ENCODE measurements at places on chromosomes 5 and 9.
A peak's percentile ranks its signal among the peaks of the same experiment; 100 is the strongest.

GRCh38 chr5:8436924-8437323, 568.0 kb downstream of the MTRR start:
- H3K36me3 ChIP-seq, result no peaks in the 10 kb centered on the region
- H3K4me3 ChIP-seq, result no peak overlapping the region
- no peaks in the 10 kb centered on the region for H3K27me3 ChIP-seq
- no peaks in the 10 kb centered on the region for H3K4me1 ChIP-seq
- no peak overlapping the region for H3K27ac ChIP-seq
- DNase-seq, result no peak

DNA sequence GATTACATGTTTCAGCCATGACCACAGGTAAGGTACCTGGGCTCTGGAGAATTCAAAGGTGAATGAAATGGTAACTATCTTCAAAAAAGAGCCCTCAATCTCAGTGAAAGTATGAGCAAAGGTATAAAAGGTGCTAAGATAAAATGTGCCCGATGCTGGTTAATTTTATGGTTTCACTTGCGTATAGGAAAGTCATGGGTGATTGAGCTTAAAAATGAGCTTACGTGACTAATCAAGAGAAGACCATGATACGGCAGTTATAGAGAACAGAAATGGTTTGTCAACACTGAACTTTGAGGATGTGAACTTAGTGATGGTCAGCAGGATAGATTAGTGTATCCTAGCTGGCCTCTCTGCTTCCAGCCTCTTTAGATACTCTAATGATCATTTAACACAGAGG, 320.1 kb downstream of the DEPDC1B start:
- no peaks in the 10 kb centered on the region for H3K27me3 ChIP-seq
- no peaks in the 10 kb centered on the region for H3K36me3 ChIP-seq
- H3K27ac ChIP-seq, result peak overlapping the region; percentile 52
- H3K4me3 ChIP-seq, result no peak overlapping the region
- peaks cover 2% of the 10 kb centered on the region for H3K4me1 ChIP-seq
- no peak for DNase-seq

GRCh38 chr9:126516936-126517832, 96.5 kb upstream of the LMX1B start:
- H3K27me3 ChIP-seq, result peaks cover 41% of the 10 kb centered on the region
- DNase-seq, result peak; percentile 84
- H3K36me3 ChIP-seq, result no peaks in the 10 kb centered on the region
- no peak overlapping the region for H3K4me3 ChIP-seq

- H3K27ac ChIP-seq, result no peak overlapping the region
- no peaks in the 10 kb centered on the region for H3K36me3 ChIP-seq
- H3K4me1 ChIP-seq, result peaks cover 11% of the 10 kb centered on the region
- no peak for DNase-seq
Measured at GRCh38 chr5:5050801-5051200, 89.3 kb upstream of the ADAMTS16 start.

GRCh38 chr9:14136646-14137370, 177.1 kb downstream of the NFIB start:
- DNase-seq, result no peak
- no peak overlapping the region for H3K27ac ChIP-seq
- H3K36me3 ChIP-seq, result no peaks in the 10 kb centered on the region
- H3K4me1 ChIP-seq, result no peaks in the 10 kb centered on the region
- no peak overlapping the region for H3K4me3 ChIP-seq
